Smooth muscle cell of trachea (primary cell): ENCODE measurements at places on chromosomes 13 and 19. TPM values are rescaled to one million over a fixed set of nuclear protein-coding genes. Genes with fewer than 3 reads are reported as not detected.

CRX gene
- total RNA-seq, result not detected in 2 replicates

EID2 gene
- 10.8 and 15.2 TPM in 2 replicates for total RNA-seq

PTPRH gene
- total RNA-seq, result 4.5 and 10.9 TPM in 2 replicates

DENND1C gene
- total RNA-seq, result not detected in 2 replicates

KLK11 gene
- total RNA-seq, result not detected in 2 replicates

GGN gene
- total RNA-seq, result 0.29 and 1.2 TPM in 2 replicates

CACNA1A gene
- total RNA-seq, result 16.3 and 29.6 TPM in 2 replicates

SYNE4 gene
- total RNA-seq, result 0.15 and 0.50 TPM in 2 replicates

U2AF2 gene
- total RNA-seq, result 100 and 116 TPM in 2 replicates

SRRM5 gene
- total RNA-seq, result 0.17 TPM in 1 of 2 replicates, not detected in the other

OXGR1 gene
- total RNA-seq, result not detected in 2 replicates

TPTE2 gene
- not detected in 2 replicates for total RNA-seq

VSTM2B gene
- total RNA-seq, result not detected in 2 replicates

KISS1R gene
- total RNA-seq, result not detected in 2 replicates

CALM3 gene
- 245 and 374 TPM in 2 replicates for total RNA-seq

POSTN gene
- total RNA-seq, result 175 and 176 TPM in 2 replicates

C2CD4C gene
- total RNA-seq, result 0.29 and 0.33 TPM in 2 replicates

SIAH3 gene
- not detected in 2 replicates for total RNA-seq

BBC3 gene
- total RNA-seq, result 20.8 and 44.3 TPM in 2 replicates

AZU1 gene
- total RNA-seq, result under 0.01 TPM in 1 of 2 replicates, not detected in the other

ZNF837 gene
- 3.2 and 3.8 TPM in 2 replicates for total RNA-seq

CRLF1 gene
- total RNA-seq, result 9.5 and 28.8 TPM in 2 replicates

EXOC3L2 gene
- total RNA-seq, result 0.17 TPM in 1 of 2 replicates, not detected in the other

CLDND2 gene
- total RNA-seq, result not detected in 2 replicates

ZNF667 gene
- 3.9 and 7.6 TPM in 2 replicates for total RNA-seq

CEACAM4 gene
- total RNA-seq, result not detected in 2 replicates

MYPOP gene
- 2.5 and 2.8 TPM in 2 replicates for total RNA-seq

ATP8B3 gene
- 2.8 and 4.2 TPM in 2 replicates for total RNA-seq

FOSB gene
- 0.73 and 3.3 TPM in 2 replicates for total RNA-seq

HSPH1 gene
- 34.3 and 37.1 TPM in 2 replicates for total RNA-seq
